ENCODE measurements at places on chromosomes 1 and 21. TPM values are rescaled to one million over a fixed set of nuclear protein-coding genes. Genes with fewer than 3 reads are reported as not detected.
A peak's percentile ranks its signal among the peaks of the same experiment; 100 is the strongest.

- H3K27ac ChIP-seq: no peak overlapping the region
- H3K27me3 ChIP-seq: no peaks in the 10 kb centered on the region
- no peaks in the 10 kb centered on the region for H3K4me1 ChIP-seq
- H3K4me3 ChIP-seq: no peak overlapping the region
- no peak for DNase-seq
Observed at GRCh38 chr1:99696616-99697015, 50.7 kb downstream of the PALMD start.

- DNase-seq: peak; percentile 79
- H3K36me3 ChIP-seq: no peaks in the 10 kb centered on the region
- peaks cover 31% of the 10 kb centered on the region for H3K4me1 ChIP-seq
- peak overlapping the region; percentile 97 for H3K27ac ChIP-seq
- H3K4me3 ChIP-seq: peak overlapping the region; percentile 52
Observed at GRCh38 chr1:33255347-33256220, 708 bp upstream of the ZNF362 start.

DNA sequence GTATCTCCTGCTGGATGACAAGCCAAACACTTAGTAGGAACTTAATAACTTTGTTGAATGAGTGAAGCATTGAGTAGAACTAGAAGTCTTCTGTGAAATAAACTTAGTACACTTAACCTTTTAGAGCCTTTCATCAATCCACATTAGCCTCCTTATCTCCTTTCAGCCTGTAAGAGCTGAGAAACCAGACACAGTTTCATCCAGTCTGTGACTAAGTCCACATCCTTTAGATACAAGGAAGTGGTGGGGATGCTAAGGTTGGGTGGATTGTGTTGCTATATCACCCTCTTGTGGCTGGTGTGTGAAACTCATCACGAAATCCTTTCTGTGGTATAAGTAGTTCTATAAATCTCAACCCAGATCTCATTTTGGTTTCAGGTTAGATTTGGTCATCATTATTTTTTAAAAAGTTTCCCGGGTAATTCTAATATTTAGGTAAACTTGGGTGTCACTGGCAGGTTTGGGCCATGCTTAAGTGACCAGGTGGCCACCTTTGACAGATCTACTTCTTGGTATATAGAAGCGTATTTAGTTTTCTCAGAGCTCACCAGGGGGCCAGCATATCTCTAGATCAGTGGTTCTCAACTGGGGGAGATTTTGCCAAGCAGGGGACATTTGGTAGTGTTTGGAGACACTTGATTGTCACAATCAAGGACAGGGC, 27.8 kb upstream of the CD84 start:
- H3K36me3 ChIP-seq: no peaks in the 10 kb centered on the region
- H3K27ac ChIP-seq: peak overlapping the region; percentile 44
- H3K4me1 ChIP-seq: peaks cover 6% of the 10 kb centered on the region
- peak; percentile 87 for DNase-seq

DNA sequence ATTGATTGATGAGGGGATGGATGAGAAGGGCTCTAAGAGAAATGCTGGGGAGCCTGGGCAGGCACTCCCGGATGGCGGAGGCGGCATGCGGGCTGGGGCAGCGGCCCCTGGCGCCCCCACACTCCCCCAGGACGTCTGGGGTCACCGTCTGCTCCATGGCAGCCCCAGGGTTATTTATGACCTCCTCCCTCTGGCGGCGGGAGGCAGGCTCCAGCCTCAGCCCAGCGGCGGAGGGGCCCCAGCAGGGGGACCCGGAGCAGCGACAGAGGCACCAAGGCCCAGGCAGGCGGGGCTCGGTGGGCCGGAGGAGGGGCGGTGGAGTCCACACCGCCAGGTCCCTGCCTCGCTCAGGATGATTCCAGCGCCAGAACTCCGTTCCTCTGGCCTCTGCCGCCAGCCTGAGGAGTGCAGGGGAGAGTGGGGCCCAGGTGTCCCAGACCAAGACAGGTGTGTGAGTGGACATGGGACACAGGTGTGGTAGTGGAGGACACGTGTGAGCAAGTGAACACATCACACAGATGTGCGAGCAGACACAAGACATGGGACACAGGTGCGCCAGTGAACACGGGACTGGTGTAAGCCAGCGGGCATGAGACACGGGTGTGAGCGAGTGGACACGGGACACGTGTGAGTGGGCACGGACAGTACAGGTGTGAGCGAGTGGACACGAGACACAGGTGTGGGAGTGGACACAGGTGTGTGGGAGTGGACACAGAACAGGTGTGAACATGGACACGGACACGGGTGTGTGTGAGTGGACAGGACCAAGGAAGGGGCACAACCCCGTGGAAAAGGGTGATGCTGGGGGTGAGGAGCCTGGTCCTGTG, 2.5 kb upstream of the SAMD11 start:
- H3K4me3 ChIP-seq: no peak overlapping the region
- DNase-seq: peak; percentile 92
- H3K27ac ChIP-seq: no peak overlapping the region
- peaks cover 53% of the 10 kb centered on the region for H3K27me3 ChIP-seq

- no peaks in the 10 kb centered on the region for H3K36me3 ChIP-seq
- H3K4me3 ChIP-seq: peak overlapping the region; percentile 16
- peak overlapping the region; percentile 58 for H3K27ac ChIP-seq
- peaks cover 4% of the 10 kb centered on the region for H3K4me1 ChIP-seq
Observed at GRCh38 chr1:218351391-218352074, 6.4 kb downstream of the TGFB2 start.

- no peaks in the 10 kb centered on the region for H3K36me3 ChIP-seq
- no peaks in the 10 kb centered on the region for H3K27me3 ChIP-seq
- no peak overlapping the region for H3K27ac ChIP-seq
- H3K4me1 ChIP-seq: no peaks in the 10 kb centered on the region
- DNase-seq: no peak
Observed at GRCh38 chr1:197659171-197659570, 116.1 kb downstream of the DENND1B start.

DNA sequence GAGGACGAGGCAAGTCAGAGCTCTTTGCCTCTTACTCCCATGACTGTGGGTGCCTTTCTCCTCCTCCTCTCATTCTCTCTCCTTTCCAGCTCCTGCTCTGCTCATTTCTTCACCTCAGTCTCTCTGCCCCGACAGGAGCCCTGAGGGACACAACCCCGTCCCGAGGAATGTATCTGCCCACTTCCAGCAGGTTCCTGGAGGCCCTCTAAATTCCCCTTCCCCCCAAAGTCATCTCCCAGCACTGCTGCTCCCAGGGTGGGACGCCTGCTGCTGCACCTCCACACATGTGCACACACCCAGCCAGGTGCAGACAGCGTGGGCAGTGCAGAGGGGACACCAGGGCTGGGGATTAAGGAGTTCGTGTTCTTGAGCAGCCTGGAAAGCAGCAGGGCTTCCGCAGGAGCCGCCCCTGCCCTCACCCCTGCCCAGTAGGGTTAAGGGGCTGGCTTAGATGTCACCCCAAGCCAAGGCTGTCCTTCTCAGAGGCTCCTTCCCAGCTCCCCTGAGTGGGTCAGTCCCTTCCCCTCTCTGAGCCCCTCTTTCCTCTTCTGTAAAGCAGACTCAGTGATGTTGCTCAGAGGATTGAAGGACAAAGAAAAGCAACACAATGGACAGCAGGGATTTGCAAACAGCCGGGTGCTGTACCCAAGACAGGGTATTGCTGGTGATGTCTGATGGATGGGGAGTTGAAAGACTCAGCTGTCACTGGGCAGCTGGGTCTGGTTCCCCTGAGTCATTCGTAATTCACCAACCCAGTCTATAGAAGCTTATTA, 346.0 kb downstream of the MATN1 start:
- no peak for DNase-seq
- H3K27ac ChIP-seq: no peak overlapping the region
- no peak overlapping the region for H3K4me3 ChIP-seq
- no peaks in the 10 kb centered on the region for H3K36me3 ChIP-seq

GRCh38 chr1:67534627-67535065, 104.4 kb upstream of the SERBP1 start:
- peak; percentile 76 for DNase-seq
- H3K27ac ChIP-seq: peak overlapping the region; percentile 81
- no peak overlapping the region for H3K4me3 ChIP-seq

GRCh38 chr1:101511202-101511891, 274.5 kb downstream of the S1PR1 start:
- peaks cover 5% of the 10 kb centered on the region for H3K4me1 ChIP-seq
- no peaks in the 10 kb centered on the region for H3K36me3 ChIP-seq
- H3K27ac ChIP-seq: no peak overlapping the region
- no peaks in the 10 kb centered on the region for H3K27me3 ChIP-seq

GRCh38 chr1:170226767-170227166, 81.0 kb downstream of the NTMT2 start:
- no peaks in the 10 kb centered on the region for H3K36me3 ChIP-seq
- H3K4me1 ChIP-seq: no peaks in the 10 kb centered on the region
- H3K4me3 ChIP-seq: no peak overlapping the region
- no peaks in the 10 kb centered on the region for H3K27me3 ChIP-seq
- DNase-seq: no peak
- H3K27ac ChIP-seq: no peak overlapping the region

DNA sequence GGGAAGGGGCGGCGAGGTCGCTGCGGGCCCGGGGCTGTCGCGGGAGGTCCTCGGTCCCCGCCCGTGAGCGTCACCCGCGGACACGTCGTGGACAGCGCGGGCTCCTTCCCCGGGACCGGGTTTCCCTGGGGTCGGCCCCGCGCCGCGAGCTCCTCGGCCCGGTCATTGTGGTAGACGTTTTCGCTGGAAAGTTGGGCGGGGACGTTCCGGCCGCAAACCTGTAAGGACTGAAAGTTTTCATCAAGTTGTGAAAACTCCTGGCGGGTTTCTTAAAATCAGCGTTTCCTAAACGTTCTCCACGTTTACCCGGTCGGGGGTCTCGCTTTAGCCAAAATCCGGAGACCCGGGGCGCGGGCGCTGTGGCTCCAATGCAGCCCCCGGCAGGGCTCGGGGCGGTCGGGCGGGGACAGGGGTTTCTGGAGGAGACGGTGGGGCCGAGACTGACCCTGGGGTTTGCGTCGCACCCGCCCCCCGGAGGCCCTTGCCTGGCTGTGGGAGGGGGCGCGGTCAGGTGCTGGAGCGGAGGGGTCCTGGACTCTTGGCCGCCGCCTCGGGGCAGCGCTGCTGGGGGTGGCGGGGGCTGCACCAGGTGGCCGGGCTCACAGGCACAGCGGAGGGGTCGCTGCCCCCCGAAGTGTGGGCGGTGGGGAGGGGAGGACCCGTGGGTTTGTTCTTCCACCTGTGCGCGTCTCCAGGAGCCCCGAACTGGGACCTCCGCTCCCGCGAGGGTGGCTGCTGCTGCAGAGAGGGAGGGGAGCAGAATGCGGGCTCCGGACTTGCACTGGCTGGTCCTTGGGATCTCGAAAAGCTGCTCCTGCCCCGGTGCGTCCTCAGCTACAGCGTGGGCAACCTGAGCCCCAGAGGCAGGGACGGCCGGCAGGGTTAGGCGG, 827 bp downstream of the PRKCZ start:
- H3K27me3 ChIP-seq: peaks cover 3% of the 10 kb centered on the region
- H3K27ac ChIP-seq: peak overlapping the region; percentile 88
- H3K4me3 ChIP-seq: peak overlapping the region; percentile 85
- peak; percentile 47 for DNase-seq

GRCh38 chr1:30449003-30449402, 274.4 kb downstream of the MATN1 start:
- no peaks in the 10 kb centered on the region for H3K36me3 ChIP-seq
- no peaks in the 10 kb centered on the region for H3K27me3 ChIP-seq
- no peak overlapping the region for H3K27ac ChIP-seq
- no peaks in the 10 kb centered on the region for H3K4me1 ChIP-seq
- no peak for DNase-seq
- H3K4me3 ChIP-seq: no peak overlapping the region

Gene KIRREL1
- total RNA-seq: 47.1 TPM

Gene FAM43B
- 0.10 TPM for total RNA-seq

Gene MROH7
- total RNA-seq: 0.68 TPM

Gene CATSPERE
- total RNA-seq: 1.7 TPM

Gene TFF3
- 84.4 TPM for total RNA-seq

Measured in hepatocyte (in vitro differentiated cells).